Common myeloid progenitor, CD34-positive (primary cell): ENCODE measurements at places on chromosomes 7 and 10.
A peak's percentile ranks its signal among the peaks of the same experiment; 100 is the strongest.

DNA sequence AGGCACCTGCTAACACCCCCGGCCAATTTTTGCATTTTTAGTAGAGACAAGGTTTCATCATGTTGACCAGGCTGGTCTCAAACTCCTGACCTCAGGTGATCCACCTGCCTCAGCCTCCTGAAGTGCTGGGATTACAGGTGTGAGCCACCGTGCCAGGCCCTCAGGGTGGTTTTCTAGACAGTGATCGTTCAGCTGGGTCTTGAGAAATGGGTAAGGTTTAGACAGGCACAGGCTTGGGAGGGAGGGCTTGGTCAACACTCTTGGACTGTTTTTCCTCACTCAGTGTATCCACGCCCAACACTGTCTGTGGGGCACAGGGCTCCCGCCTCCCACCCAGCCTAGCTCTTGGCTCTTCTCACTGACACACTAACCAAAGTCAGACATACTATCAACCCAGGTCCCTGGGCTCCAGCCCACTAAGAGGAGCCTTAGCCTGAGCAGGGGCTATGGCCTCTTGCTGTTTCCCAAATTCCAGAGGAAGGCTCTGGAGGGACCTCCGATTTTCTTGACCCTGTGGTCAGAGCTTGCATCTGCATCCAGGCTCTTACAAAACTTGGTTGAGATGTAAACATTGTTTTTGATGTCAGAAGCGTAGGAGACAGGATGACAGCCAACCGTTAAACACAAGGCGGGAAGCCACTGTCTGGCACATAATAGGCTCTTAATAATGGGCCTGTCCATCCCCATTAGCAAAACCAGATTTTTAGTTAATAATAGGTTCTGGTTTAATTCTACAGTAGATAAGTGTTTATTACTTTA, 143.9 kb downstream of the PRKAG2 start:
- no peaks in the 10 kb centered on the region for H3K36me3 ChIP-seq
- H3K27me3 ChIP-seq: no peaks in the 10 kb centered on the region
- no peak for DNase-seq
- H3K4me3 ChIP-seq: no peak overlapping the region
- H3K27ac ChIP-seq: no peak overlapping the region

DNA sequence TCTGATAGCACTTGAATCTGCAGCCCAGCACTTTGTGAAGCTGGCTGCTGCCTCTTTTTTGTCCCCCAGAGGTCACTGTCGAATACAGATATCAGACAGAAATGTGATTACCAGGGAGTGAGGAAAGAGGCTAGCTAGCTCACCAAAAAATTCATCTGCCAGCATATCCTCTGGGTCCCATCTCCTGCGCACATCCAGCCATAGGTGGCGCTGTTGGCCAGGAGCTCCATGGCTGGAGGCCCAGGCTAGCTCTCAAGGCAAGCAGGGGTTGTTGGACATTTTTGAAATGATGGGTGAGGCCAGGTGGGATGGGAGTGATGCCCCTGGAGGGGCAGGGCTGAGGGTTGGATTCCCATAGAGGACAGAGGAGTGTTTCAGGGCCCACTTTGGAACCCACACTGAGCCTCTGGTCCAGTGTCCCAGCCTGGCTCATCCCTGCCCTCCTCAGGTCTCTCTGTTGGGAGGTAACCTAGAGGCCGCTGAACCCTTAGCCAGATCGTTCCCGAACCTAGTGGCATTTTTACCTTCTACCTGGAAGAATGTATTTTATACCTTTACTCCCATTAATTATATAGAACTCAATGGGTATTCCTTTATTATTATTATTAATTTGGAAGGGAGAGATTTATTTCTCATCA, 14.8 kb downstream of the DPCD start:
- H3K4me1 ChIP-seq: no peaks in the 10 kb centered on the region
- H3K27ac ChIP-seq: no peak overlapping the region

GRCh38 chr7:98334081-98334480, 52.6 kb downstream of the BRI3 start:
- H3K27me3 ChIP-seq: no peaks in the 10 kb centered on the region
- no peak for DNase-seq
- no peaks in the 10 kb centered on the region for H3K4me1 ChIP-seq
- no peak overlapping the region for H3K27ac ChIP-seq
- H3K36me3 ChIP-seq: no peaks in the 10 kb centered on the region
- no peak overlapping the region for H3K4me3 ChIP-seq

- no peak for DNase-seq
- H3K36me3 ChIP-seq: no peaks in the 10 kb centered on the region
- H3K27ac ChIP-seq: no peak overlapping the region
- peaks cover 26% of the 10 kb centered on the region for H3K4me1 ChIP-seq
- H3K27me3 ChIP-seq: no peaks in the 10 kb centered on the region
- no peak overlapping the region for H3K4me3 ChIP-seq
Measured at GRCh38 chr7:114977277-114977676, 55.4 kb downstream of the MDFIC start.

GRCh38 chr10:8273749-8274148, 219.3 kb downstream of the GATA3 start:
- no peaks in the 10 kb centered on the region for H3K27me3 ChIP-seq
- H3K36me3 ChIP-seq: no peaks in the 10 kb centered on the region

DNA sequence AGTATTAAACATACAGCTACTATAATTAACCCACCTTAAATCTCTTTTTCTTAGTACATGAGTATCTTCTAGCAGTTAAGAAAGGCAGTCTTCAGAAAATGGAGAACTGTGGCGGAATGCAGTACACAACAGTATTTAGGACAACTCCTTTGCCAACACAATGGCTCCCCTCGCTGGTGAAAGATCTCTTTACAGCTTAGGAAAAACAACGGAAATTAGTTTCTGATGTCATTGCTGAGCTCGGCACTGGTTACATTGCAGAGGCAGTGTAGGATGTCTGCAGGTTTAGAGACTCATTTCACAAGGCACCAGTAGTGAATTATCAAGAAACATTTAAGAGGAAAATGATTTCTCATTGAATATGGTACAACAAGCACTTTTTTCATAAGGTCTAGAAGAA, 43.4 kb downstream of the GLRX3 start:
- no peaks in the 10 kb centered on the region for H3K27me3 ChIP-seq
- no peak overlapping the region for H3K4me3 ChIP-seq
- peak; percentile 52 for DNase-seq
- H3K4me1 ChIP-seq: peaks cover 10% of the 10 kb centered on the region
- H3K27ac ChIP-seq: no peak overlapping the region

DNA sequence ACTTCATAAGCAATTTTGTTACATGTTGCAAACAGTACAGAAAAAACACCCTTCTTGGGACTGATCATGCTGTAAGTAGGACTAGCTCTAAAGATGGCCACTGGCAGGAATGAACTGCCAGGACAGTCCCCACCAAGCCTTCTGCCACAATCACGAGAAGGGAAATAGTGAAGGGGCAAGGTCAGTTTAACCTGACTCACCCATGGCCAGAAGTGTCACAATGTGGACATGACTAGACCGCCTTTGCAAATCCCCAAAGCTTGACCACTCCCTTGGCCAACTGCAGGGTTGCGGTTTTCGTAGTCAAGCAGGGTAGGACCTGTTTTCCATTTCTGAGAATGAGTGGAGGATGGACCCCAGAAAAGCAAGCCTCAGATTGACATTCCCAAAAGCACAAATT, 19.4 kb upstream of the FRAT2 start:
- peaks cover 8% of the 10 kb centered on the region for H3K36me3 ChIP-seq
- no peak overlapping the region for H3K4me3 ChIP-seq
- H3K4me1 ChIP-seq: peaks cover 4% of the 10 kb centered on the region

DNA sequence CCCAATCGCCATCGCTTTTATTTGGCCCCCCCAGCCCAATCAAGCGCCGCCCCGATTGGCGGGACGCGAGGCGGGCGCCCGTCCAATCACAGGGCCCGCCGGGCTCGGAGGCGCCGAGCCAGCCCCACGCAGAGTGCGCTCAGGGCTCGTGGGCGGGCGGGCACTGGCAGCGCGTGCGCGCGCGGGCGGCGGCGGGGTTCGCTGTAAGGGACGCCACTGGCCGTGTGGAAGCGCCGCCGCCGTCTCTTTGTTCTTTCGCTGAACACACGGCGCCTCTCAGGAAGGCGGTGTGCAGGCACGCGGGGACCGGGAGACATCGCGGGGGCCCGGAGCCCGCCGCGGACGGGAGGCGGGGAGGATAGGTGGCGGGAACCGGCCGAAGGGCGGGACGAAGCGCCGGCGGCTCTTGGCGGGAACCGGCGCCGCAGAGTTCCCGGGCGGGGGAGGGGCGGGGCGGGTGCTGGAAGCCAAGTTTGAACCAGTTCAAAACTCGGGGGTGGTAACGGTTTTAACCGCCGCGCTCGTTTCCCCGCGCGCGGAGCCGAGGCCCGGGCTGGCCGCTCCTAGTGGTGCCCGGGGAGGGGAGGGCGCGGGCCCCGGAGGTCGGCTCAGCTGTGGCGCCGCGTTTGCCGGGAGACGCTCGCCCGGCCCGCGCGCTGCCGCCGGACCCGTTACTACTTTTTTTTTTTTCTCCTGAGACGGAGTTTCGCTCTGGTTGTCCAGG, 370 bp upstream of the EZH2 start:
- H3K27me3 ChIP-seq: no peaks in the 10 kb centered on the region
- H3K27ac ChIP-seq: peak overlapping the region; percentile 93
- H3K4me3 ChIP-seq: peak overlapping the region; percentile 90
- DNase-seq: peak; percentile 95
- H3K36me3 ChIP-seq: no peaks in the 10 kb centered on the region
- H3K4me1 ChIP-seq: peaks cover 21% of the 10 kb centered on the region

- no peak for DNase-seq
- peaks cover 21% of the 10 kb centered on the region for H3K4me1 ChIP-seq
- H3K4me3 ChIP-seq: no peak overlapping the region
Measured at GRCh38 chr10:70295321-70295720, 11.5 kb upstream of the NPFFR1 start.

- H3K4me3 ChIP-seq: no peak overlapping the region
- DNase-seq: peak; percentile 78
- H3K4me1 ChIP-seq: no peaks in the 10 kb centered on the region
- H3K27ac ChIP-seq: no peak overlapping the region
- H3K36me3 ChIP-seq: no peaks in the 10 kb centered on the region
Measured at GRCh38 chr10:76086761-76087639, 655.6 kb downstream of the LRMDA start.

- no peak for DNase-seq
- H3K27me3 ChIP-seq: no peaks in the 10 kb centered on the region
- H3K36me3 ChIP-seq: peaks cover 5% of the 10 kb centered on the region
- peaks cover 20% of the 10 kb centered on the region for H3K4me1 ChIP-seq
- H3K27ac ChIP-seq: peak overlapping the region; percentile 88
Measured at GRCh38 chr7:7641129-7641663, 644 bp downstream of the UMAD1 start.

- no peak overlapping the region for H3K27ac ChIP-seq
- H3K4me1 ChIP-seq: no peaks in the 10 kb centered on the region
- DNase-seq: no peak
- peaks cover 21% of the 10 kb centered on the region for H3K36me3 ChIP-seq
Measured at GRCh38 chr7:16710651-16711050, 42.9 kb upstream of the TSPAN13 start.

GRCh38 chr10:135601-136464, 578 bp downstream of the ZMYND11 start:
- H3K36me3 ChIP-seq: no peaks in the 10 kb centered on the region
- peaks cover 27% of the 10 kb centered on the region for H3K4me1 ChIP-seq
- H3K27ac ChIP-seq: peak overlapping the region; percentile 92
- H3K4me3 ChIP-seq: peak overlapping the region; percentile 82
- H3K27me3 ChIP-seq: no peaks in the 10 kb centered on the region

GRCh38 chr10:88893611-88894010, 13.6 kb downstream of the STAMBPL1 start:
- DNase-seq: no peak
- H3K4me3 ChIP-seq: no peak overlapping the region
- H3K36me3 ChIP-seq: no peaks in the 10 kb centered on the region
- H3K27ac ChIP-seq: no peak overlapping the region
- peaks cover 8% of the 10 kb centered on the region for H3K4me1 ChIP-seq

DNA sequence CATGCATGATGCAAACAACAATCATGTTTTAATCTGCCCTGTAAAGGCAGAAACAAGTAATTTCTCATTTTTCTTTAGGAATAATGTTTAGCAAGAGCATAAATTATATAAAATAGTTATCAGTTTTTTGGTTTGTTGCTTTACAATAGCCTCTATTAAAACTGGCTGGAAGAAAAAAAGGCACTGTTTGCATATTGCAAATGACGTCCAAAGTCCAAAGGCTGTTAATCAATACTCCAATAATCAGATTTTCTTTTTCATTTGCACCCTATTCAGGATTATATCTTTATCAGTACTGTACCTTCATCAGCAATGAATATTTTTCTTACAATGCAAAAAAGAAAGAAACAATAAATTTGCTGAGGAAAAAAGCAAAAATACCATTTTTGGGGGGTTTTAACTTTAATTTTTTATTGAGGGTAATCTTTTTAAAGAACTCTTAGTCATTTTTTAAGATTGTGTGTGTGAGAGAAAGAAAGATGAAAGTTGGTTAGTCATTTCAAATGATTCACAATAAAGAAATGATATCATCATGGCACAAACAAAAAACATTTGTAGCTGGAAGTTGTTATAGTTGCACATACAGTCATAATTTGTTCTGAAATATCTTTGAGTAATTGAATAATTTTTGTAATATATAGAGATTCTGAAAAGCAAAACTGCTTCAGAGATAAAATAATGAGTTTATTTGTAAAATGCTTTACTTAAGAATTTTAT, 44.4 kb upstream of the AKR1C2 start:
- no peak for DNase-seq
- H3K27me3 ChIP-seq: no peaks in the 10 kb centered on the region
- H3K36me3 ChIP-seq: no peaks in the 10 kb centered on the region
- H3K4me1 ChIP-seq: no peaks in the 10 kb centered on the region

- H3K27ac ChIP-seq: no peak overlapping the region
- H3K4me3 ChIP-seq: no peak overlapping the region
- DNase-seq: no peak
- H3K36me3 ChIP-seq: peaks cover 3% of the 10 kb centered on the region
Measured at GRCh38 chr7:91866599-91867148, 13.8 kb downstream of the MTERF1 start.

DNA sequence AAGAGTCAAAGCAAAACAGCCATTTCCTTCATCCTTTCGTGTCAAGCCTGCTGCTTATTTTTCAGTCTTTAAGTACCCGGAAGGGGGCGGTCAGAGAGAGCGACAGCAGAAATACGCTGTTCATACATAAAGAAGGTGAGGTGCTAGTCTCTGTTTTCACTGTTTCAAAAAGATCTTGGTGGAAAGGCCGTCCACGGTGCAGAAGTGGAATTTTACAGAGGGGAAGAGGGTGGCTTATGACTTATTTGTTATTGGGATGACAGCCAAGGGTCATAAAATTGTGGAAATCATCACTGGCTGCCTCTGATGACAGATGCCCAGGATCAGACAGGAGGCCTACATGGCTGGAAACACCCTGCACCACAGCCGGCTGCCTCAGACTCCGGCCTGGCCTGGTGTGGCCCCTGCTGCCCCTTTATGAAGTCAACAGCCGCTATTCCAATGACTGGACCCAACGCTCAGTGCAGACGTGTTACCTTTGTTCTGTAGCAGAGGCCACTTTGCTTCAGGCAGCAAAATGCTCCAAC, 57.0 kb downstream of the HIPK2 start:
- peaks cover 6% of the 10 kb centered on the region for H3K4me1 ChIP-seq
- no peaks in the 10 kb centered on the region for H3K27me3 ChIP-seq

GRCh38 chr7:4073750-4074149, 608.3 kb upstream of the FOXK1 start:
- no peak for DNase-seq
- no peak overlapping the region for H3K4me3 ChIP-seq
- no peaks in the 10 kb centered on the region for H3K4me1 ChIP-seq
- H3K27ac ChIP-seq: no peak overlapping the region
- H3K27me3 ChIP-seq: no peaks in the 10 kb centered on the region
- H3K36me3 ChIP-seq: no peaks in the 10 kb centered on the region
